Stomach (tissue), 19 donors: ENCODE measurements at places on chromosomes 3 and 15. TPM values are rescaled to one million over a fixed set of nuclear protein-coding genes. Genes with fewer than 3 reads are reported as not detected.

- peaks cover 7% of the 10 kb centered on the region for H3K4me1 ChIP-seq
- H3K4me3 ChIP-seq: no peak overlapping the region
- H3K27me3 ChIP-seq: no peaks in the 10 kb centered on the region
- H3K27ac ChIP-seq: no peak overlapping the region
- DNase-seq: no peak
These were observed 243.7 kb downstream of the CHST2 start for GRCh38 chr3:143363276-143363675.

DNA sequence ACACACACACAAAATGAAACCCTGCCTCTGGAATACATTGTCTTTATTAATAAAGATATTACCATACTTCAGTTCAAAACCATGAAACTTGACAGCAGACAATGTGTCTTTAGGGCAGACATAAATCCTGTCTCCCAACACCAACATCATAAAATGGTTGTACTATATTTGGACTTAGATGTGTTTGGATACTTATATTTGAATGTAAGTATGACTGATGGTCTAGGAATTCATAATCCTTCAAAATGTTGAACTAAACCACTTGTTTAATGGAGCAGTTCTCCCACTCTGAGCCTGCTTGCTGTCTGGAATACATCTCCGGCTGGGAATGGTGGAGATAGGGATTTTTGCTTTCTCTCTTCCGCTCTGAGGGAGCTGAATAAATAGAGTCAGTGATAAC lies 10.6 kb downstream of the FBN1 start:
- no peaks in the 10 kb centered on the region for H3K4me1 ChIP-seq
- peak; percentile 20 for DNase-seq
- no peaks in the 10 kb centered on the region for H3K27me3 ChIP-seq
- no peak overlapping the region for H3K4me3 ChIP-seq
- no peak overlapping the region for H3K27ac ChIP-seq

- H3K27me3 ChIP-seq: no peaks in the 10 kb centered on the region
- H3K36me3 ChIP-seq: no peaks in the 10 kb centered on the region
- H3K4me3 ChIP-seq: no peak overlapping the region
- peaks cover 3% of the 10 kb centered on the region for H3K4me1 ChIP-seq
These were observed 108.0 kb downstream of the MITF start for GRCh38 chr3:69847303-69847702.

DNA sequence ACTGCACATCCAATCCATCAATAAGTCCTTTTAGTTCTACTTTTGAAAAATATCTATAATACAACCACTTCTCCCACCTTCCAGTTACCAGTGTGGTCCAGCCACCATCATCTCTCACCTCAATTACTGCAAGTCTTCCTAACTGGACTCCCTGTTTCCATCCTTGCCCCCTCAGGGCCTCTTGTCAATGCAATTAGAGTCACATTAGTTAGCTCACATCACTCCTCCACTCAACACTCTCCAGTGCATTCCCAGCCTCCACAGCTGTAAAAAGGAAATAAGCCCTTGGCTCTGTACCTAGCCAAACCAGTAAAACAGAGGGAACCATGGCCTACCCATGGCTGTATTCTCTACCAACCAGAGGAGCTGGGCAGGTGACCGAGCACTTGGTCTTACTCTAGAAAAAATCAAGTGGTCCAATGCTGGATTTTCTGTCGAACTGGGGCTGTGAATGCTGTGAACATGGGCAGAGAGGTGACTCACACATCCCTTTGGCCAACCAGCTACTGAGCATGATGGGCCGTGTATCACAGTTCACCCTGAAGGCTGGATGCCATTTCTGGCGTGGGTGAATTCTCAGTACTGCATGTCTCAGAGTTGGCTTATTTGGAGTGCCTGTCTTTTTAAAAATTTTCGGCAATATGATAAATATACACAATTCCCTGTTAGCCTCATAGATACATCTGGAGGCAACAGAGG lies 62.5 kb upstream of the C15orf61 start:
- no peak overlapping the region for H3K27ac ChIP-seq
- H3K36me3 ChIP-seq: no peaks in the 10 kb centered on the region

GRCh38 chr3:128466840-128467541 lies at the start of gene DNAJB8:
TSS of gene DNAJB8 (minus strand) at chr3:128466890. CDS start at chr3:128463245, 3,645 bp downstream.
- no peaks in the 10 kb centered on the region for H3K36me3 ChIP-seq

- H3K36me3 ChIP-seq: no peaks in the 10 kb centered on the region
- H3K4me3 ChIP-seq: no peak overlapping the region
- no peak overlapping the region for H3K27ac ChIP-seq
- H3K27me3 ChIP-seq: no peaks in the 10 kb centered on the region
- DNase-seq: no peak
These were observed 399.0 kb upstream of the ARHGEF26 start for GRCh38 chr3:153722157-153722556.

DNA sequence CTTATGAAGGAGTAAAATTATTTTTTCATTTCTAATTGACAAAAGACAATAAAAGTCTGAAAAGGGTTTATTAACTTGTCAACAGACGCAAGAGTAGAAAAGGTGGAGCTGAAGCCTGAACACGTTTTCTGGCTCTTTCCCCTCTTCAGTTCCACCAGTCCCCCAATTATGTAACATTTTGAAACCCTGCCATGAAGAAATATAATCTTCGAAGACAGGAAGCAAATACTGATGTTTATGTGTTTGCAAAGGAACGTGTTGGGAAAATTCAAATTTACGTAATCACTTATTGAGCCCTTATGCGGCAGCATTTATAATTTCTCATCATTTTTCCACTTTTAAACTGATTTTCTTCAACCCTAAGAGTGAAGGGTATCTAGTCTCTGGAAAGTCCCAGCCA lies 767 bp downstream of the AP3S2 start:
- peaks cover 11% of the 10 kb centered on the region for H3K36me3 ChIP-seq
- no peaks in the 10 kb centered on the region for H3K27me3 ChIP-seq
- peak overlapping the region; percentile 91 for H3K4me3 ChIP-seq
- H3K27ac ChIP-seq: peak overlapping the region; percentile 95
- peaks cover 34% of the 10 kb centered on the region for H3K4me1 ChIP-seq
- DNase-seq: no peak

The MCF2L2 gene
- 0.46 TPM for polyA plus RNA-seq
